ENCODE measurements at places on chromosomes 6 and 20.

- no peak for DNase-seq
Measured at GRCh38 chr6:148513145-148514071, 170.8 kb downstream of the SASH1 start.

GRCh38 chr6:109008537-109009235, 86.0 kb downstream of the SESN1 start:
- peak; percentile 18 for DNase-seq

GRCh38 chr20:43583982-43584432, 6.7 kb upstream of the IFT52 start:
- DNase-seq, result no peak

DNA sequence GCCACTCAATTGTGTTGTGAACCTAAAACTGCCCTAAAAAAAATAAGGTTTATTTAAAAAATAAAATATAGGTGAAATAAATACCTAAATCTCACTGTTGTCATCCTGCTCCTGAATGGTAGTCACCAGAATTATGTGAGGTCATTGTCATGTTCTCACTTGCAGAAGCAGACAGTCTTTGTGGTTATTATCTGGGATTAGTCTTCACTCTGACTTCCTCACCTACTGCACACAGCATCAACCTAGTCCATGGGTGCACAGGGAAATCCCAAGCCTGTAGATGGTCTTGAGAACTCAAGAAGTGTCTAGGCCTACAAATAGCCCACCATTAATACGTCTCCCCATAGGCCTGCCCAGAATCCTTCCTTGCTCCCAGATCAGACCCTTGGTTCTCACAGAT, 97.0 kb downstream of the FOXF2 start:
- no peak for DNase-seq

DNA sequence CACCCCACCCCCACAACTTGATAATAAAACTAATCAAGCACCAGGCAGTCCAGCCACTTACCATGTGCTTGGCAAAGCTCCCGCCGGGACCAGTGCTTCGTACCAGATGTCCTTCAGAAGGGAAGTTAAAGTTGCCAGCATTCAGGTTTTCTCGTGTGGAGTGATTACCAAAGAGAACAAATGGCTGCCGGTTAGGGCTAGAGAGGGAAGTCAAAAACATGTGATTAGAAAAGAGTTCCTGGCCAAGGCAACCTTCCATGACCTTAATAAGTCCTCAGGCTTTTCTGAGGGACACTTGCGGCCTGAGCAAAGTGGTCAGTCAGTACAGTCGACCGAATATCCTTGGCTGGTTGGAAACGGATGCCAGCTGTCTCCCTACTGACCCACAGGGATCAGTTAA, 67.0 kb downstream of the DNAAF9 start:
- DNase-seq, result no peak

- no peak for DNase-seq
Measured at GRCh38 chr6:139282684-139283083, 9.1 kb downstream of the TXLNB start.

DNA sequence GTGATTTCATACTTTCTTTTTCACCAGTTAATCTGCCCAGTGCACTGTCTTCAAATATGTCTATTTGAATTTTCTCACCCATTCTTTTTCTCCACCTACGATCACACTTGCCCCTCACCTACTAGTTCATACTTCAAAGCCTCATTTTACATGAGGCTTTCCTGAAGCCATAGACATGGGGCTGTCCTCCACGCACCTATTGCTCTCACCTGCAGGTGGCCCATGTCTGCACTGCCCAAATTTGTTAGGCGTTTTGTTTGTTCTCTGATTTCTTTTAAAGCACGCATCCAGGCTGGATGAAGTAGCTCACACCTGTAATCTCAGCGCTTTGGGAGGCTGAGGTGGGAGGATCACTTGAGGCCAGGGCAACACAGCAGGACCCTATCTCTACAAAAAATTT, 106.8 kb upstream of the RIPOR2 start:
- no peak for DNase-seq

DNA sequence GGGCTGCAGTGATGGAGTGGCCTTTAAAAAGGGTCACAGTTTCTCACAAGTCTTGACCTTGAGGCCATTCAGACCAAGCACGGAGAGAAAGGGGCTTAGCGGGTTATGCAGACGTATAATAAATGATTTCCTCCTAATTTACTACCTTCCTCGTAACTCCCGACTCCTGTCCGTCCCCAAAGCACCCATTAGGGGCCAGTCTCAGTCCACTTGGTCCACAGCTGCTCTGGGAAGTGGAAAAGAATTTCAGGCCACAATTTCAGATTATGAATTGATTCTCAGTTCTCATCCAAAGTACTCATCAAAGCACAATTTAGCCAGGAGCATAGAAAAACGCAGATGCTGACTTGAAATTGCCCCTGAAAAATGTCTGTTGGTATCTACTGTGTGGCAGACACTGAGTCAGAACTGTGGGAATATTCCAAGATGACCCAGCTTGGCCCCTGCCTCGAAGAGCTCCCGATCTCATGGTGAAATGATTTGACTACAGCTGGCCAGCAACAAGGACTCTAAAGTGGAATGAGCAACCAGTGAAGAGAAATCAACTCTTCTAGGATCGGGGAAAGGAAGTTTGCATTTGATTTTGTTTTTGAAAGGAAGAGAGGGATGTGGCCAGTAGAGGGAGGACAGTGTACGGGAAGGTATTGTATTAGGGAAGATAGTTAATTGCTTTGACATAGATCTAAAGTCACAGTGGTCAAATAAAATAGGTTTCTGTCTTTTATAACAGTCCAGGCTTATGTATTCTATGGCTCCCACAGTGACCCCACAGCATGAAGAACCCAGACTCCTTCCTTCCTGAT, 15.2 kb upstream of the STK35 start:
- no peak for DNase-seq

DNA sequence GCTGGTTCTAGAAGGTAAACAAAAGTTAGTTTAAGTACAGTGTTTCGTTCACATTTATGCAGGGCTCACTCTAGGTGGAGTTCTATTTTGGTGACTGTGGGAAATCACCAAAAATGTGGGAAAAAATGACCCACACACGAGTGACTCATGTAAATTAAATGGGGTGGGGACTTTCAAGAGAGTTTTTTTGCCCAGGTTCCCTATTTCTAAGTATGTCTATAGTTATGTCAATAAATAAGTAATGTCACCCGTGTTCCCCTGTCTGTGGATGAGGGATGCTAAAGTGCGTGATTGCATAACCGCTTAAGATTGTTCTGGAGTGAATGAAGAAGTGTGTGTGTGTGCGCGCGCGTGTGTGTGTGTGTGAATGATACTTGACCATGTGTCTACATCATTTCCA, 69.1 kb downstream of the MYB start:
- DNase-seq, result peak; percentile 11

DNA sequence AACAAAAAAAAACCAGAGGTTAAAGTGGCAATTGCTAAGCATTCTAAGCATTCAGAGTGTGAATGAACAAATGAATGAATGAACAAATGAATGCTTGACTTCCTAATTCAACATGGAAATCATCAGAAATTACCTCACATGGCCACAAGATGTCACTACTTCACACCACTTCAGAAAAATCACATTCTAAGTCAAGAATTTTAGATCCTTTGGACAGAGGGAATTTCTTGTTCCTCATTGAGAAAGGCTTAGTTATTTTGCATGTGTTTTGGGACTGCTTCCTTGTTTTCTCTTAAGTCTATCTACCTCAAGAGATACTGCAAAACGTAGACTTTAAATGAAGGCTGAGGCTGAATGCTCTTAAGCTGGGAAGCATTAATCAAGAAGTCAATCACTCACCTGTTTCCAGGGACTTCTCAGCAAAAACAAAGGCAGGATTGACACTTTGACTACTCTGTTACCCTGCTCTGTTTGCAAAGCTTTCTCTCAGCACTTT, 120.2 kb downstream of the MBOAT1 start:
- DNase-seq, result peak; percentile 57

GRCh38 chr6:157442291-157442690, 61.3 kb downstream of the ZDHHC14 start:
- no peak for DNase-seq

GRCh38 chr20:21682521-21682954, 22.9 kb upstream of the PAX1 start:
- DNase-seq, result no peak

- DNase-seq, result peak; percentile 46
Measured at GRCh38 chr6:30450909-30451841, 38.1 kb upstream of the HLA-E start.

- no peak for DNase-seq
Measured at GRCh38 chr6:154782193-154782592, 49.0 kb downstream of the SCAF8 start.

GRCh38 chr20:62145688-62146018, 2.1 kb downstream of the SS18L1 start:
- DNase-seq, result no peak

DNA sequence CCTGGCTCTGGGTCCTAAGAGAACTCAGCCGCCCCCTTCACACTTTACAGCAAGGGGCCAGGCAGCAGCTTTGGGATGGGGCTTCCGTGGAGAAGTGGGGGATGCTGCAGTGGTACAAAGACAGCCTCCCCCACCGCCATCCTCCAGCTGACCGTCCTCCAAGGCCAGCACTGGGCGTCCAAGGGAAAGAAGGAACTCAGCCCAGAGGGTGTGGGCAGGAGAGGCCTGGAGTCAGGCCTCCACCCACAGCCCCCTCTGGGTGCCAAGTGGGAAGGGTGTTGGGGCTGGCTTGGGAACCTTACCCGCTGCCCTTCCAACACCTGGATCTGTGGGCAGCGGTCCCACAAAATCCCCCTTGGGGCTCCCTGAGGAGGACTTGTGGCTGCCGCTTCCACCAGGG, 13.1 kb downstream of the STMN3 start:
- DNase-seq, result no peak

DNA sequence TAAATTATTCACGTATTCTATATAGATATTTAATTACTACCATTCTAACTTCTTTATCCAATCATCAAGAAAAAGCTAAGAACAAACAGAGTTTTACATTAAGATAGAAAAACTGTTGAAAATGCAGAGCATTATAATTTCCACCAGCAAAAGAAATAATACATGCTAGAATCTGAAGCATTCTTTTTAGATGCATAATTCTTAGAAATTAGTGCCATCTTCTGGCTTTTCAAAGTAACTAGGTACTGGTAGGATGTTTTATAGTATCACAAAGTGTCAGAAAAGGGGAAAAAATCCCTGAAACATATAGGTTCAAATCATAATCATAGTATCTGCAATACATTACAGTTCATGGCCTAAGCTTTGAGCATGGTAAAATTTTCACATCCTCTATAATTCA, 178.9 kb downstream of the PHF3 start:
- no peak for DNase-seq

DNA sequence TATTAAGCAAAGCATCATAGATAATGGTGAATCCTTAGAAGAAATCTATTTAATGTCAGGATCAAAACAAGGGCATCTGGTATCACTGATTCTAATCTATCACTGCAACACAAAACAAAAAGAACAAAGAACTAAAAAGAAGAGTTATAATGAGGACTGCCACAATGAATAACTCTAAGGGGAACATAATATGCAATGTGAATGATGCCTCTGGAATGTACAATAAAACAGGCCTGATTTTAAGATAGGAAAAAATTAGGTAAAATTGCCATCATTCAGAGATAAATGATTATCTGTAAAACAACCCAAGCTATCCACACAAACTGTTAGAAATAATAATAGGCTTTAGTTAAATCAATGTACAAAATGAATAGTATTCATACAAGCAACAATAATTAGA, 936.7 kb upstream of the CITED2 start:
- no peak for DNase-seq

Data from bone marrow (tissue), 2 donors.